ENCODE measurements at places on chromosomes 2 and 18.

DNA sequence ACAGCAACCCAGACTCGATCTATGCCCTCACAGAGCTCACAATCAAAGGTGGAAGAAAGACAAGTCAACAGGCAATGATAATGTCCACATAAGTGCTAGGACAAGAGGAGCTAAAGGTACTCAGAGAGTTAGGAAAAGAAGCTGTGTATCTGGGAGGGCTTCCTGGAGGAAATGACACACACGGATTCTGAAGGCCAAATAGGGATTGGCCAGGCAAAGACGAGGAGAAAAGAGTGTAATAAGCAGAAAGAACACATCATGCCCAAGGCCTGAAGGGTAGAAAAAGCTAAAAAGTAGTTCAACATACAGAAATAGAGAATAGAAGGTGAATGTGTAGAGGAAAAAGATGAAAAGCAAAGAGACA, 36.1 kb downstream of the VIT start:
- no peak for DNase-seq

GRCh38 chr2:224932522-224932921, 109.7 kb downstream of the DOCK10 start:
- no peak for DNase-seq

DNA sequence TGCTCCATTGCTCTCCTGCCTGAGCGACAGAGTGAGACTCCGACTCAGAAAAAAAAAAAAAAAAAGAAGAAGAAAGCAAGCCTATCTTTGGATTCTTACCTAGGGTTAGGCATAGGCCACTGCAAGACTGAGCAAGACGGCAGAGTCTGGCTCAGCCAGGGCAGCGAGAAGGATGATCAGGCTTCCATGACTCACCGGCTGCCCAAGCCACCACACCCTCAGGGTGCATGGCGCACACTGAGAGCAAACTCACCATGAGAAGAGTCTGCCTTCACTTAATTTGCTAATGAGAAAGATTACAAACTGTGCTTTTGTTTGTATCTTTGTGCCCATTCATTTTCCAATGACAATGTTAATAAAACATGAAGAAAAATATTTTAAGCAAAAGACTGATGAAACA, 8.2 kb downstream of the FAM110C start:
- no peak for DNase-seq

DNA sequence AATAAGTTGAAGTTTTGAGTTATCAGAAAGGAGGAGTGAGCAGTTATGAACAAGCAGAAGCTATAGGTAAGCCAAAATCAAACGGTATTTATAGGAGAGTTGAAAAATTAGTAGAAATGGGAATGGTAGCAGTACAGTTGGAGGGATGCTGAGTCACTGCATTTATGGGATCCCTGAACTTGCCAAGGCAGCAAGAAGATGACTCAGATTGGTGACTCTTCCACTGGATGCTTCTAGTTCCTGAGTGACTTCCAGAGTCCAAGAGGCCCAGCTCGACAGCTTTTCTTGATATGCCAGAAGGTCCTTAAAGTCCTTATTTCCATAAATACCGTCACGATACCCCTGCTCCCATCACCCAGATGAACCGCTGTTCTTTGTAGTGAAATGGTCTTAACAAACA, 31.1 kb upstream of the ACTR3 start:
- DNase-seq: no peak

DNA sequence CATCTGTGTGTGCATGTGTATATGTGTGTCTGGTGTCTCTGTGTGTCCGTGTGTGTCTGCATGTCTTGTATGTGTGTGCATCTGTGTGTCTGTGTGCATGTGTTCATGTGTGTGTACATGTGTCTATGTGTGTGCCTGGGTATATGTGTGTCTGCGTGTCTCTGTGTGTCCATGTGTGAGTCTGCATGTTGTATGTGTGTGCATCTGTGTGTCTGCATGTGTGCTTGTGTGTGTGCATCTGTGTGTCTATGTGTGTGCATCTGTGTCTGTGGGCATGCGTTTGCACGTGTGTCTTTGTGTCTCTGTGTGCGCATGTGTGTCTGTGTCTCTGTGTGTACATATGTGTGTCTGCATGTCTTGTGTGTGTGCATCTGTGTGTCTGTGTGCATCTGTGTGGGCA, 207.7 kb downstream of the TNS1 start:
- DNase-seq: no peak

DNA sequence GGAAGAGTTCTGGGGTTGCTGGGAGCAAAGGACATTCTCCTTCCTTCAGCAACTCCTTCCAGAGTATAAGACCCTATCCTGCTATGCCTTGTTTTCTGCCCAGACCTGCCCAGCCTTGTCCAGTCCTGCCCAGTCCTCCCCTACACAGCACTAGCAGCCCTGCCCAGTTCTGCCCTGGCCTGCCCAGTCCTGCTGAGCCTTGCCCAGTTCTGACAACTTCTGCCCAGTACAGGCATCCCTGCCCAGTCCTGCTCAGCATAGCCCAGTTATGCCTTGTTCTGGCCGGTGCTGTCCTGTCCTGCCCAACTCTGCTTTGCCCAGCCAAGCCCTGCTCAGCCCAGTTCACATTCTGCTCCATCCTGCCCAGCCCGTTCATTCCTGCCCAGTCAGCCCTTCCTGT, 44.9 kb upstream of the ALK start:
- DNase-seq: no peak

DNA sequence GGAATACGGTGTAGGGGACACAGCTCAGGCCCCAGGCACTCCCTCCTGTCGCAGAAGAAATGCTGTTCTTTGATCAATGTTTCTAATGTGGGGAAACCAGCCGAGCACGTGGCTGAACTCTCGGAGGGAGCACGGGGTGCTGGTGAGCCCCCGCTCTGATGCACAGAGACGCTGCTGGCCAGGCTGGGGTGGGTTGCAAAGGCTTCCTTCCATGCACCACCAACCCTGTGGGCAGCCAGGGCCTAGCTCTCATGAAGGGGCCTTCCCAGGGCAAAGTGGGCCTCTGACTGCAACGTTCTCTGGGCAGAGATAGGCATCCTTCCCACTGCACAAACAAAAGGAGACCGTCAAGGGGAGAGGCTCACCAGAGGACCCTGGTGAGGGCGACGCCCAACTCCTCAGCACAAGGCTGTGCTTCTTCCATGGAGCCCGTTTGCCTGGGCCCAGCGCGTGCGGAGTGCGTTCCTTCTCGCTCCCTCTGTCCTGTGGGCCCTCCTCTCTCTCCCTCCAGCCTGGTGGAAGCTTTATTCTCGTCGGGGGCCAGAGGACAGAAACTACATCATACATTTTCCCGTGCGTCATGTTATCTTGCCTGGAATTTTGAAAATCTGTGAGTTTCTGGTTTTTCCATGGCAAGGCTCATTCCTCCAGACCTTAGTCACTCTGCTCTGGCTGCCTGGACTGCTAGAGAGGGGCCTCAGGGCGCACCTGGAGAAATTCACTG, 61.1 kb upstream of the SP3 start:
- peak; percentile 7 for DNase-seq

DNA sequence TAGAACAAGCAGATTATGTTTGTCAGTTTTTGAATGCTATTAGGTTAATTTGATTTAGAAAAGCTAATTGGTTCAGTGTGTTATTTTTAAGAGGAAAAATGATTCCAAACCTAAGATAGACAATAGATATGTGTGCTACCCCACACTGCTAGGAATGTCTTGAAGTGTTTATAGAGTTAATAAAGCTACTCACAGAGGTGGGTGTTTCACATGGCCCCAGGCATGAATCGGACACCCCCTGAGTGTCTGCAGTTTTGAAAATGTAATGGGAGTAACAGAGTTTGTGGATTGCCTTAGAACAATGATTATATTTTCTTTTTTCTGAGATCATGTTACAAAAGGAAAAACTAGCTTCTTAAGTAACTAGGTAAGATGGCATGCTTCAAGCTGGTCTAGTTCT, 348.3 kb downstream of the ADCYAP1 start:
- no peak for DNase-seq

DNA sequence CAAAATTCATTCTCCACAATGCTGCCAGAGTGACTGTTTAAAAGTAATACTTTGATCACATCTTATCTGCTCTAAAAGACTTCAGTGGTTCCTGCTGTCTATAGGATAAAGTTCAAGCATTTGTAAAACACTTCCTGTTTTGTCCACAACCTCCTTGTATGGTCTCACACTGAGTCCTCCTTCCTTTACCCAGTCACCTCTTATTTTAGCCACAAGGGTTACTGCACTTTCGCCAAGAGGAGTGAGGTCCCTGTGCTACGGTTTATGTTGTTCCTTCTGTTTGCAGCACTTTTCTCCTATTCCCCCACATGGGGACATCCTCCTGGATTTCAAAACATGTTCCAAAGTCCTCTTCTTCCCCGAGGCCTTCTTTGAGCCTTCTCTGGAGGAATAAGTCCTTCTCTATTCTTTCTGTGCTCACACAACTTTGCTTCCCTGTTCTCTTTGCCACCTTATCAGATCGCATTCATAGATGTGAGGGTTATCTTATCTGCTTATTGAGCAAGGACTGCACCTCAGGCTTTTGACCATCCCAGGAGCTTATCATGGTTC, 112.2 kb upstream of the NABP1 start:
- no peak for DNase-seq

- DNase-seq: no peak
Observed at GRCh38 chr2:239722760-239723470, 302.2 kb downstream of the NDUFA10 start.

GRCh38 chr2:3100386-3100785, 277.2 kb downstream of the EIPR1 start:
- no peak for DNase-seq

DNA sequence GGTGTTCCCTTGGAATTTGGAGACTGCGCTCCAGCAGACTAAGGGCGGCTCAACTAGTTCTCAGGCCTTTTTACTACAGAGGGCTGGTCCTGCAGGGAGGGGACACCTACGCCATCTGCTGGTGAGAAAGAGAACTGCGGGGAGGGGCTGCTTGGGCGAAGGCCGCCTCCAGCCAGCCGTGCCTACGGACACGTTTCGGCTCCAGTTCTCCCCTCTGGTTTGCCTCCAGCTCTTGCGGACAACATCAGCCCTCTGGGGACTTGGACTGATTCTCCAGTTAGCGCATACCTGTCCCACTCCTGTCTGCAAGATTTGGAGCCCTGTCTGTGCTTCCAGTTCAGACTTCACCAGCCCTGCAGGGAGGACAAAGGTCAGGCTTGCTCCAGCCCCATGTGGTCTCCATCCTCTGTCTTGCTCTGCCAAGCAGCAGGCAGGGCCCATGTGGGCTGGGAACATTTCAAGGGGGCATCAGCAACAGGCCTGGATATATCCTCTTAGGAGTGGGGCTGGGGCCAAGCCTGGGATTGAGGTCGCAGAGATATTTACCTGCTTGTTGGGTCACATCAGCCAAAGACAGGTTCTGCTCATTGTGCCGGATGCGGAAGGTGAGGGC, 10.3 kb downstream of the PTPRN start:
- peak; percentile 93 for DNase-seq

DNA sequence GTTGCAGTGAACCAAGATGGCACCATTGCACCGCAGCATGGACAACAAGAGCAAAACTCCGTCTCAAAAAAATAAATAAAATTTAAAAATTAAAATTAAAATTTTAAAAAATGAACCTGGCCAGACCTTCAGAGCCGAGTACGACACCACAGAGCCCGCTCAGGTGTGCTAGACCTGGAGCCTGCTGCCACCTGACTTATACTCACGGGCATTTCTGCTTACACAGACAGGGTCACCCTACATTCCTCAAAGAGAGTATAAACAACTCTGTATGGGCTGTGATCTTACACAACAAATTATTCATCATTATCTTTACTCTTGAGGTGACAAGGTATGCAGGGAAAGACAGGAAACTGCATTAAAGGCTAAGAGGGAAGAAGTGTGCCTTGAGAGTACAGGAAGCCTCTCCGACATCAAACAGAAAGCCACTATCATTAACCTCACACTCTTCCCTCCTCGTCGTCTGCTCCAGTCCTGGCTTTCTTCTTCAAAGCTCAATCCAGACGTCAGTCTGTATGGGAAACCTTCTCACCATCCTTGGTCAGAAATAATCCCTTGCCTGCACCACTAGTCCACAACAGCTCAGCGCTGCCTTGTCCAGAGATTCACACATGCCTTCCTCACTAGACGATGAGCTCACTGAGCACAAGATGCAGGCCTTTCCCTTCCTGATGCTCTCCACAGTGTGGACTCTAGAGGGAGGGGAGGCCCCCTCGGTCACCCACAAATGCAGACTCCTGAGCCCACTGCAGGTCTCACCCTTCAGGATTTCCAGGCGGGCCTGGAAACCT, 56.2 kb downstream of the UXS1 start:
- DNase-seq: peak; percentile 47

DNA sequence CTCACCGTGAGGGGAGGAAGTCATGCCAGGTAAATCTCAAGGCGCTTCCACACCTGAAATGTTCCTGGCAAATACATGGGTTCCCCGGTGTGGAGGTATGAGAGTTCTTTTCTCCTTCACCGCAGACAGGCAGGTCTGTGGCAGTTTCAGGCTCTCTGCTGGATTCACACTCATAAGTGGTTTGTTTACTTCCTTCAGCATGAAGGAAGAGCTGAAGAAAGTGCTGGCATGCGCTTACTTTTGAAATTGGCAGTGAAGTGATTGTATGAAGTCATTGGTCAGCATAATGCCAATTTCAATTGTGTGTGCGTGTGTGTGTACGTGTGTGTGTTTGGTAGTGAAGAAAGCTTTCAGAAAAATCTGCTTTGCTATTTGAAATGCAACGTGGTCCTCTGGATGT, 43.4 kb downstream of the RNF144A start:
- no peak for DNase-seq

- DNase-seq: no peak
Observed at GRCh38 chr2:219081701-219082331, 21.1 kb upstream of the IHH start.

DNA sequence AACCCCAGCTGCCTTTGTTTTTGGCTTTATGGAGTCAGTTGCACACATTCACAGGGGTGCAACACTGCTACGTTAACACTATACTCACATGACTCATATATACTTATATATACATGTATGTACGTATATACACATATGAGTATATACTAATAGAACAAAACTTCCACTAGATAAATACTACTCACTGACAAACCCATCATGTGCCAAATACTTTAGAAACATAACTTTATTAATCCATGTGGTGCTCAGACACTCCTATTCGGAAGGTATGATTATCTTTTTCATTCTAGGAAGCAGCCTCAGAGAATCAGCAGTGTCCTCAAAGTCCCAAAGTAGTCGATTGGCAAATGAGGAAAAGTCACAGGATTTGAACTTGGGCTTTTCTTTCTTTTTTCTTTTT, 7.9 kb downstream of the PMAIP1 start:
- no peak for DNase-seq

DNA sequence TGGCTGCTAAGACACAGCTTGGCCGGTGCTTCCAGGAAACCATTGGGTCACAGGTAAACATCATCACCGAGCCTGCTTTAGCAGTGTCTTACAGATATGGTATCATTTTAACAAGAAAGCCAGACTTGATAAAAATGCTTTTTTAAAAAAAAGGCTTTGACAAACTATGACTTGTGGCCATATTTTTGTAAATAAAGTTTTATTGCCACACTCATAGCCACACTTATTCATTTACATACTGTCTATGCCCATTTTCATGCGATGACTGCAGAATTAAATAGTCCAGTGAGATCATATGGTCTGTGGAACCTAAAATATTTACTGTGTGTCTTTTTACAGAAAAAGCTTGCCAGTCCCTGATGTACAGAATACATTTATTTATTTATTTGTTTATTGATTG, 242.0 kb downstream of the LTBP1 start:
- no peak for DNase-seq
